ENCODE measurements at places on chromosomes 3 and 15.
A peak's percentile ranks its signal among the peaks of the same experiment; 100 is the strongest.

- no peak for DNase-seq
These were observed 4.4 kb downstream of the WDR73 start for GRCh38 chr15:84649706-84650105.

DNA sequence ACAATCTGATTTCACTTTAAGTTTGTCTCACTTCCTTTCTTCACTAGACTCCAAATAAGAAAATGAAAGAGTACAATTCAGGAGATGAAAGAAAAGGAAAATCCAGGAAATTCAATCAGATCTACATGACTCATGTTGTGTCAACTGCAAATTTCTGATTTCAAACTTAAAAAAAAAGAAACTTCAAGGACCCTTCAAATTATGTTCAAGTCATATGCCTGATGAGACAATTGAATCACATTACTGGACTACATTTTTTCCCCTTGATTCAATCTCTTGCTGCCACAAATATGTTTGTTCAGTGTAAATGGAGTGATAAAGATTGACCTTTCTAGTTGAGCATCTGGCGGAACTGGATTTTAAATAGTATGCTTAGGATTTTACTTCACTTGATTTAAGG lies 37.4 kb downstream of the FRMD5 start:
- DNase-seq, result no peak

- no peak for DNase-seq
These were observed 54.9 kb downstream of the OCA2 start for GRCh38 chr15:28044121-28044672.

- DNase-seq, result peak; percentile 15
These were observed 1.9 kb downstream of the DMXL2 start for GRCh38 chr15:51620641-51621040.

- DNase-seq, result peak; percentile 9
These were observed 95.0 kb downstream of the ANP32A start for GRCh38 chr15:68725736-68726135.

DNA sequence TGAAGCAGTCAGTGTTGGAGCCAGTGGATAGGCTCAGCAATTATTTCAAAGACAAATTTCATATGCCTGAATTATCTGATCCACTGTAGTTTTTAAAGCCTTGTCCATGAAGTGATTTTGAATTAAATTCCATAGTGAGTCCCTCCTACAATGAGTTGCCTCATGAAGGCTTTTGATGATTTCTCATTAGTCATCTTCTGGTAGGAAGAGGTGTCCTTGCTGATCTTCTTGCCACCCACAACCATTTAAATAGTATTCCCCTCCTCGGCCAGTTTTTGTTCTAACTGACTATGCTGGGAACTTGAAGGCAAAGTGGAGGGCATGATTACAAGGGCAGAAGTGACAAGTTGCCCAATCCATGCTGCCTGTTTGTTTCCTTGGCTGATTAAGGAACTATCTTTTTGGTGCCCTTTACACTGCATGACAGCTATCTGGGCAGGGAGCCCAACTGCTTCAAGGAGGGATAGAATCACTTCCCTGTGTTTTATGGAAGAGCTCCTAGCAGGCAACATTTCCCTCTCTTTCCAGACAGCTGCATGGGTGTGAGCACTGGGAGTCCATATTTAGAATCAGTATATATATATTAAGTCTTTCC lies 617.5 kb downstream of the ZPLD1 start:
- DNase-seq, result peak; percentile 5

GRCh38 chr3:136749091-136749490 lies 3.1 kb downstream of the STAG1 start:
- DNase-seq, result no peak

DNA sequence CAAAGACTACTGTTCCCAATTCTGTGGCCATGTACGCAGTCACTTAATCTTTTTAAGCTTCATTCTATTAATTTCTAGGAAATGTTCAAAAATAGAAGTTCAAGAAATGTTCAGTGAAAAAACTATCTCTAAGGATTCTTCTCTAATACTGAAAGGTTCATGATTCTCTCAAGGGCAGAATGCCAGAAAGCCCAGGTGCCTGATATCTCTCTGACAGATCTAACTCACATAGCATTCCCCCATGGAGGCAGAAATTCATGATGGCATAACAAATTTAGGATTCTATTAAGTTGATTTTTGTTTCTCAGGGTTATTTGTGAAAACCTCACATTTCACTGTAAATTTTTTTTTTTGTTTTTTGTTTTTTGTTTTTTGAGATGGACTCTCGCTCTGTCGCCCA lies 17.5 kb downstream of the CHRM5 start:
- DNase-seq, result no peak

GRCh38 chr3:106759731-106760130 lies 617.5 kb upstream of the CCDC54 start:
- DNase-seq, result no peak

DNA sequence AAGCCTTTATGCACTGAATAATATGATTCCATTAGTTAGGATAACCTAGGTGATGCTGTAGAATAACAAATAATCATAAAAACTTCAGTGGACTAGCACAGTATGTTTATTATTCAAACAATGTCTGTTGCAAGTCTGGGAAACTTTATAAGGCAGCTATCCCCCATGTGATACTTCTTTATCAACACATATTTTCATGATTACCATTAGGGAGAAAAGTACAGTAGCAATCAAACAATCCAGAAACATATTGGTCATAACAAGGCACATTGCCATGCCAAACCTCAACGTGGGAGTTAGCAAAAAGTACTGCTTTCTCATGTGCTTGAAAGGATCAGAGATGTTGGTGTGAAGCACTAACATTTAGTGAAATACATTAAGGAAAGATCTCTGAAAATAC lies 35.5 kb downstream of the EOMES start:
- no peak for DNase-seq

DNA sequence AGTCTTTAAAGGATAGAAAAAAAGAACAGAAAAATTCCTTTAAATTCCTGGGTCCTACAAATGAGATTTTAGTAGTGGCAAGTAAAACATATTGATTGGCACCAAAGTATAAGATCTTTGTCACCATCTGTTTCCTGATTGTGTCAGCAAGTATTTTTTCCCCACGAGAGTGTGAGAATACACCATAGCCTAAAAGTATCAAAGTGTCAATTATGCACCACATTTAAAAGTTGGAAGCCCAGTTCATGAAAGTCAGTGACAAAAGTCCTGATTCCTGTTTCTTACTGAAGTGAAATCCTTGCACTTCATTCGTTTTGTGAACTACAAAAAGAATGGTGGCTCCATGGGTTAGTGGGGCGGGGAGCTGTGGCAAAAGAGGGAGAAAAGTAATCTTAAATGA lies 83.8 kb upstream of the DPH6 start:
- no peak for DNase-seq

DNA sequence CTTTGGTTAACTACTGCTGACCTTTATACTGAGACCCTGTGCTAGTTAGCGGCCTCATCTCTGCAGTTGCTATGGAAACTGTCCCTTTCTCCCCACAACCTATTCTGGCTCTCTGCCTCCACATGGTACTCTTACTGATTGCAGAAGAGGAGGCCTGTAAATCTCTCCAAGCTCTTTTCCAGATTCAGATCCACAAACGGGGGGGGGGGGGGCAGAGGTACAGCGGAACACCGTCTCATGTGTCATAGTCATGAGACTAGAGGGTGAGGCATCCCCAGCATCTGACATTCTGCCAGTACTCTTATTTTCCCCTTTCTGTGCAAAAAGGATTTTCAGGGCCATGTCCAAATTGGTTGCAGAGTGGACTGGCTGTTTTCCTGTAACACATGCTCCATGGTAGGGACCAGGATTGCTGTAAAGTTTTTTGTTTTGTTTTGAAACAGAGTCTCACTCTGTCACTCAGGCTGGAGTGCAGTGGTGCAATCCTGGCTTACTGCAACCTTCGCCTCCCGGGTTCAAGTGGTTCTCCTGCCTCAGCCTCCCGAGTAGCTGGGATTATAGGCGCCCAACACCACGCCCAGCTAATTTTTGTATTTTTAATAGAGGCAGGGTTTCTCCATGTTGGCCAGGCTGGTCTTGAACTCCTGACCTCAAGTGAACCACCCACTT lies 8.3 kb upstream of the MAP1A start:
- no peak for DNase-seq

- DNase-seq, result no peak
These were observed 111.2 kb downstream of the LSM3 start for GRCh38 chr3:14289590-14290461.

- DNase-seq, result no peak
These were observed 48.0 kb downstream of the EHHADH start for GRCh38 chr3:185205865-185206264.

DNA sequence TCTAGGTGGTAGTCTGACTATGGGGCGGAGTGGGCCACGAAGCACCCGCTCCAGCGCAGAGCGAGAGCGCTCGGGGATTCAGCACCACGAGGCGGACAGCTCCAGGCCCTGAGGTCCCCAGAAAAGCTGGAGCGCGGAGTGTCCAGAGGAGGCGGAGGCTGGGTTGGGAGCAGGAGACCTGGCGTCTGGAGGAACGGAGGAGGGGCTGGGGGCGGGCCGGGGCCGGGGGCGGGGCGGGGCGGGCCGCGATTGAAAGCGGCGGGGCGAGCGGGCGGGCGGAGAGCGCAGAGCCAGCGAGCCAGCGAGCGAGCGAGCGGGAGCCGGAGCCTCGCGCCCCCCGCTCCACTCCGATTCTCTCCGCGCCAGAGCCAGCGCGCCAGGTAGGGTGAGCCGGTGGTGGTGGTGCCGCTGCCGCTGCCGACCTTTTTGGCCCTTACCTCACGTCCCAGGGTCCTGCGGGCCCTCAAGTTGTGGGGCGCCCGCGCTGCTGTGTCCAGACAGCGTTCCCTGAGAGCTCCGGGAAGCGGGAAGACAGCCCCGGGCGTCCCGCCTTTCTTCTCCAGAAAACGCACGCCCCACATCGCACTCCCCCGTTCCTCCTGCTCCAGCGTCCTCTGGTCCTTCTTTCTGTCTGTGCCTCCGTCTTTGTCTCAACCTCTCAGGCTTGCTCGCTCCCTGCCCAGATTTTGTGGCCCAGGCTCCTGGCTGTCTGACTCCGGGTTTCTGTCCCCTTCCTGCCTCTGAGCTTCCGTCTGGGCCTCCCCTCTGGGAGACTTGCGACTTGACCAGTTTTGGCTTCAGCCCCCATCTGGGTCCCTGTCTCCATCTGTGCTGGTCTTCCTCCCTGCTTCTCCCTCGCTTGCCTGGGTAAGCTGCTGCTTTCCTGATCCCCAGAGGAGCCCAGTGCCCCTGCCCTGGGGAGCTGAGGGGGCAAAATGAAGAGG lies at the start of gene GRM2:
Gene GRM2, plus strand, starts transcription at position 281 of the 944 bp plus-strand sequence. CDS start 1,916 bp downstream, outside the sequence.
- no peak for DNase-seq

- DNase-seq, result no peak
These were observed 329.9 kb upstream of the ROBO1 start for GRCh38 chr3:80097674-80098073.

DNA sequence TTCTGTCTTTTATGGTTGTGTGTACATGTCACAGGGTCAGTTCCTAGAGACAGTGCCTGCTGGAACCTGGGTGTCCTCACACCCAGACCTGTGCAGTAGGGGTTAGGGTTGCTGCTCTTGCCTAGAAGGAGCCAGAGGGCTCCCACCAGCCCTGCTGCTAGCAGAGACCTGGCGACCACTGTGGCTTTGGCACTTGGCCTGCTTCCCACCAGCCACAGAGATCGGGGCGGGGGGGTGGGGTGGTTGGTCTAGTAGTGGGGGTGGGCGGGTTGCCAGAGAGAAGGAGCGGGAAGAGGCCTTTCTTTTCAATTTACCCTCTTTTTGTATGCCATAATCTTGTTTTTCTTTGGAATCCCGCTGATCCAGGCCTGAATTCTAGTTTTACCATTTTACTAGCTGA lies 29.4 kb downstream of the EEFSEC start:
- no peak for DNase-seq

GRCh38 chr15:70286113-70286806 lies 188.5 kb upstream of the TLE3 start:
- DNase-seq, result no peak

- DNase-seq, result no peak
These were observed 1362.8 kb downstream of the ROBO2 start for GRCh38 chr3:78402720-78403119.

DNA sequence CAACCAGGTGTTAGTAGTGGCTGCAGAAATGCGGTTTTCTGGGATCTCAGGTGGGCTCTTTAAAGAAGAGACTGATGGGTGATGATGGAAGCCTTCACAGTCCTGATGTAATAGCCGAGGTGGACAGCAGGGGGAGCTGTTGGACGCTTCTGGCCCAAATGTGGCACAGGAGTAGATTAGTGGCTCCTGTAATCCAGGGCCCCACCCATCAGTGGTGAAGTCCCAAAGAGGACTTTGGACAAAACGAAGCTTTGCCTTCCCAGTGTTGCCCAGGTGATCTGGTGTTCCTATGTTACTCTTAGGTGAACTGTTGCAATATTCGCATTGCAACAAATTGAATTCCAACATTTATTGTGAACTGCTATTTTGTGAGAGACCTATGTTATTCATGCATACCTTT lies 31.8 kb upstream of the MYZAP start:
- peak; percentile 60 for DNase-seq

GRCh38 chr3:35639254-35640186 lies at the start of gene ARPP21:
Gene ARPP21, plus strand, starts transcription at chr3:35639525. Its CDS starts 42,227 bp downstream, at chr3:35681752.
- DNase-seq, result no peak

- no peak for DNase-seq
These were observed 90.8 kb upstream of the TNFAIP8L3 start for GRCh38 chr15:51185213-51186159.

DNA sequence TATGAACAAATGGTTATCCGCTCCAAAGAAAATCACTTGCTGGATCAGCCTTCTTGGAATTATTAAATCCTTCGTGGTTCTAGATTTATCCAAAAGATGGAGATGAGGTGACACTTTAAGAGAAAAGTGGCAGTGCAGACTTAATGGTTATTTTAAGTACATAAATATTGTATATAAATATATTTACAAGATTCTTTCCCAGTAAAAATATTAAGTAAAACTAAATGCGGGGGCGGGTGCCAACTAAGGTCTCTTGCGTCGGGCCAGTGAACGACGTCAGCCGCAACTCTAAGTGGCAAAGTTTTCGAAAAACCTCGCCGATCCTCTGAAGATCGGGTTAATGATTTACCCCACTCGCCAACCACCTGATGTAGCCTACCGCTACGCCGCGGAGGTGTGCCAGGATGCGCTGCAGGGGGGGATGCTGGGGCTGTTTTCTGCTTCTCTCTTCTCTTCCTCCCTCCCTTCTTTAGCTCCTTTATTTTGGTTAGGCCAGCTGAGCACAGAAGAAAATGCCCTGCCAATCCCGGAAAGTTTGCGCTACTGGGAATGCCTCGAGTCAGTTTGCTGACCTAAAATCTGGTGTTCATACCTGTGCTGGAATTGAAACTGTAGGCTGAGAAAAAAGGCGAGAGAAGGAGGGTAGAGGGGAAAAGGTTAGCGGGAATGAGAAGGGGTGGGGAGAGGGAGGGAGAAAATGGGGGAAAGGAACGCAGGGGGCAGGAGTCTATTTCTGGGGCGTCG lies 7.6 kb upstream of the FOXB1 start:
- no peak for DNase-seq

- no peak for DNase-seq
These were observed 22.8 kb downstream of the MESP1 start for GRCh38 chr15:89728254-89728653.

DNA sequence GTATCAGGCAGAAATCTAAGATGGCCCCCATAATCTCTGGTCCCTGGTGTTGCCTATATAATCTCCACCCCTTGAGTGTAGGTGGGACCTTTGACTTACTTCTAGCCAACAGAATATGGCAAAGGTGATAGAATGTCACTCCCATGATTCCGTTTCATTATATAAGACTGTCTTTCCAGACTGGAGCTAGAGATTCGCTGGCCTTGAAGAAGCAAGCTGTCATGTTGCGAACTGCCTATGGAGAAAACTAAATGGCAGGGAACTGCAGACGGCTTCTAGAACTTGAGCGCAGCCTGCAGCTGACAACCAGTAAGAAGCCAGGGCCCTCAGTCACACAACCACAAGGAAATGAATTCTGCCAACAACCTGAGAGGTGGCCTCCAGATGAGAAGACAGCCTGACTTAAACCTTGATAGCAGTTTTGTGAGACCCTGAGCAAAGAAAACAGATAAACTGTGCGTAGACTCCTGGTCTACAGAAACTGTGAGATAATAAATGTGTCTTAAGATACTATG lies 2.2 kb upstream of the KPNA1 start:
- no peak for DNase-seq
